ENCODE measurements at places on chromosomes 6 and 20.

GRCh38 chr6:157946053-157946617 is 35.5 kb upstream of the SYNJ2 start:
- no peak for DNase-seq

- no peak for DNase-seq
Measured at GRCh38 chr20:16674243-16674642, 55.6 kb upstream of the SNRPB2 start.

DNA sequence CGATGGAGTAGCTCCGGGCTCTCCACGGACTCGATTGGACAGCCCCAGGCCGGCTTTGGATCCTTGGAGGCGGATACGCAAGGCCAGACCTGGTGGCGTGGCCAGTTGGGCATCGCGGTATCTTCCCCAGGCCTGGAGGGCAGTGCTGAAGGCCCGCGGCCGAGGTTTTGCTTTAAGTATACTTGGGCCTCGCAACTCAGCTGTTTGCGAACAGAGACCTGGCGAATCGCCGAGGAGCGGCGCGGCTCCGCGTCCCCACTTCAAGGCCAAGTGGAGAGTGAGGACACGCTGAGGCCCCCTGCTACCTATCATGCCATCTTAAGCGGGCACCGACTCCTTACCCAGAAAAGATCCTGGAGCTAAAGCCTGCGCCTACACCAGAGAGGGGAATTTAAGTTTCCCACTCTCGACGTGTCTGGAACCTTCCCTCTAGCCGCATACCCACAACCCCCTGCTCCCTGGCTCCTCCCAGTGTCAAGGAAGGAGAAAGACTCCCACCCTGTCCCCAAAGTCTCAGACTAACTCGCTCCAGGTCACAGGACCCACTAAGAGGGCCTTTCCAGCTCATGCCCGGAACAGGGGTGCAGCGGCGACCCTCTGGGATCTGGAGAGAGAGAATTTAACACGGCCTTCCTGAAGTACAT is 4.1 kb downstream of the LINC00237 start:
- no peak for DNase-seq

- no peak for DNase-seq
Measured at GRCh38 chr6:68572975-68573374, 62.1 kb upstream of the ADGRB3 start.

- DNase-seq: no peak
Measured at GRCh38 chr6:134115715-134116074, 63.3 kb upstream of the SLC2A12 start.

GRCh38 chr6:150443621-150444020 is 74.8 kb downstream of the IYD start:
- DNase-seq: no peak

DNA sequence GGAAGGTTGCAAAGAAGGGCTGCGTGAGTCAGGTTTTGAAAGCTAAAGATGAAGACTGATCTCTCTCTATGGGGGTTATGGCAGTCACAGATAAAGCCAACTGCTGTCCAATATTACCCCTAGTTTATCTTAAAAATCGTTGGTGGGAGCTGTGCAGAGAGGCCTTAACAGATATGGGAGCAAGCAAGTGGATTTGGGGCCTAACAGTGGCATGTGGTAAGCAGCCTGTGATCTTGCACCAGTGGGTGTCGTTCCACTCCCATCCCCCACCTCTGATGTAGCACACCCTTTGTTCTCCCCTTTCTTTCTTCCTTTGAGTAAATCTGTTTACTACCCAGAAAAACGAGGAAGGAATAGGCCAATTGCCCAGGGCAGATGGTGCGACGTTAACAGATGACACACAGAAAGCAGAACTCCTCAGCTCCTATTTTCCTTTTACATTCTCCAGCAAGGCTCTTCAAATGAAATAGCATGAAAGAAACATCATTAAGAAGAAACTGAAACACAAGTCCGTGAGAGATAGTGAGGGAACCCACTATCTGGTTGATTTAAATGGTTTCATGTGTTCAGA is 274.1 kb upstream of the CITED2 start:
- DNase-seq: no peak

DNA sequence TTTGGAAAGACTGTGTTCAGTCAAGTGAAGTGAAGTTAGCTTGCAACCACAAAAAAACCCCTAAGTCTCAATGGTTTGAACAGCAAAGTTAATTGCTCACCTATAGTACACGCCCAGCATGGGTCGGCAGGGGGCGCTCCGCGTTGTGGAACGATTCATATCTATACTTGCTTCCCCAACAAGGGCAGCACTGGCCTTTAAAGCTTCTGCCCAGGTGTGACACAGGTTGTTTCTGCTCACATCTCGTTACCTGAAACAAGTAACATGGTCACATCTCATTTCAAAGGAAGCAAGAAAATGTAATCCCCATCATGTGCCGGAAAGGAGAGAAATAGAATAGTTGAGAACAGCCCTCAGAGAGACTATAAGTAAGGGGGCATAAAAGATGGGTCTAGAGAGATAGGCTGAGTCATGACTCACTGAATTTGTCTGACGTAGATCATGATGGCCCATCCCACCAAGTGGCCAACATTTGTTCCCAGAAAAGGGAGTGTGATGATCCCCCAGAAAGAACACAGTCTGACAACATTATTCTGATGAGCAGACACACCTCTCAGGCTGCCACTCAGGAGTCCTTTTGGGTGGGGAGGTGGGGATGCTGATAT is 29.0 kb downstream of the HNF4A start:
- peak; percentile 71 for DNase-seq

- no peak for DNase-seq
Measured at GRCh38 chr20:61461461-61461860, 209.4 kb downstream of the CDH4 start.

GRCh38 chr20:16349523-16350260 is 223.6 kb downstream of the KIF16B start:
- DNase-seq: no peak

DNA sequence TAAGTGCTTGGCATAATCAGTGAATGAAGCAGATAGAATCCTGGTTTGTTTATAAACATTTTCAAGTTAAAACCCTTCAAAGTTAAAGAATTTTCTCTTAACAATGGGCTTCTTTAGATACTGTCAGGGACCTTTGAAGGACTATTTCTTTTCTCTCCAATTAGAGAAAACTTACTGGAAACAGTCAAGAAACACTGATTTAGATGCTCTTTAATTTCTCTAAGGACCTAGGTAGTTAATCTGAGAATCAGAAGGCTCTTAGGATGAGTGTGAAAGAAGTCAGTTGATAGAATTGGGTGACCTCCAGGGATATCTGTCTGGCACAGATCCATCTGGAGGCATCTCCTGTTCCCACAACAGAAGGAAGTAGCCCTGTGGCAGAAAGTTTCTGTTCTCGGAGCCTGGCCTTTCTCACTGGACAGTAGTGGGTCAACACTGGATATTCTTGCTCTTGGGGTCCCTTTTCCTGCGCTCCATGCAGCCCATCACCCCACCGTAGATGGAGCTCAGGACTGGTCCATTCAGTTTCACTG is 22.5 kb downstream of the KIAA0408 start:
- no peak for DNase-seq

DNA sequence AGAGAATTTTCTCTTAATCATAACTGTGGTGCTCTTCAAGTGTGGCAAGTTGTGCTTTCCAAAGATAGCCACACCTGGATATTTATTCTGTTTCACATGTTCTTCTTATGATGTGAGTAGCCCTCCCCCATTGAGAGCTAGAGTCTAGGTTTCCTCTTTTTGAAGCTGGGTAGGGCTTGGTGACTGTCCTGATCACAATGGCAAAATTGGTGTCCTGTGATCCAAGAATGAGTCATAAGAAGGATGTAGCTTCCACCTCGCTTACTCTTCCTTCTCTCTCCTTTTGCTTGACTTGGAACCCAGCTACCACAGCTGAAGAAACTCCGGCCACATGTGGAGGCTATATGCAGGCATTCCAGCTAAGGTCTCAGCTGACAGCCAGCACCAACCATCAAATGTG is 7.4 kb upstream of the IGF2R start:
- DNase-seq: peak; percentile 77

GRCh38 chr6:30837870-30838269 is 46.4 kb upstream of the DDR1 start:
- no peak for DNase-seq

Measured in epithelial cell of esophagus (primary cell).